ENCODE measurements at places on chromosomes 7 and 10.

DNA sequence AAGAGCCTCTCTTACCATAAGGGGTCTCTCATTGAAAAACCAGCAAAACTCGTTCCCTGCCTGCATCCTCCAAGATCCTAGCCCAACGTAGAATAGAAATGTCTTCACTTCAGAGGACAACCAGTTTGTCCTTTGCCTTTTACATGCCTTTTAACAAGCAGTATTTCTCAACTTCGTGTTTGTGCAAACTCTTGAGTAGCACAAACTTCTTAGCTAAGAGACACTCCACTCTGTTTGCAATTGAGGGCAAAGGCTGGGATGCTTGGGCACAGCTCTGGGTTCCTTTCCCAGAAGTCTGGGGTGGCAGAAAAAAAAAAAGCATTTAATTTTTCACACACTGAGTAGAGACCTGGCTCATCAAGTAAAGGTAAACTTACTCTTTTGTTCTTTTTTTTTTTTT lies 19.5 kb upstream of the KCTD7 start:
- no peak for DNase-seq

DNA sequence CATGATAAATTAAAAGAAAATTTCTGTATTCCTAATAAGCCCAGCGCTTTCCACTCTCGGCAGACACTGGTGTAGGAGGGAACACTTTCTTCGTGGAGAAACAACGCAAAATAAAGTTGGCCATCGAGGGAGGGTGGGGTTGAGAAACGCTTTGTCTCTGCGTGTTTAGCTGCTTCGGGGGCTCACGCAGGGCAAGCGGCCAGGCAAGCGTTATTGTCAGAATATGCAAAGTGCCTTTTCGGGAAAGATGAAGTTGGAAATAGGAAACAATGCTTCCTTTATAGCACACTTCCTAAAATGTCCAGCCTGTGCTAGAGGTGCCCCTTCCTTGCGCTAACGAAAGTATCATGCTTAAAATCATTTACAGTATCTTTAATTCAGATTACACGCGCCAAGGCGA lies 1.9 kb upstream of the EBF3 start:
- DNase-seq = no peak

DNA sequence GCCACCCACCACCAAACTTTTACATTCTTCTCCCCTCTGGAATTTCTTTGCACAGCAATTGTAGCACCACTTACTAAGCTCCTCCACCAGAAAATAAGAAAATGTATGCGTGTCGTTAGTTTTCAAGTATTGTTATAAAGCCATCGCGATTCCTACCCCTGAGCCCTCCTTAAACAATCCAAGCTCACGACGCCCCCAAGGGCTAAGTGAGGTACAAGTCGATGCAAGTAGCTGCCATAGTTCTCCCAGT lies 1.3 kb downstream of the FRAT2 start:
- no peak for DNase-seq

DNA sequence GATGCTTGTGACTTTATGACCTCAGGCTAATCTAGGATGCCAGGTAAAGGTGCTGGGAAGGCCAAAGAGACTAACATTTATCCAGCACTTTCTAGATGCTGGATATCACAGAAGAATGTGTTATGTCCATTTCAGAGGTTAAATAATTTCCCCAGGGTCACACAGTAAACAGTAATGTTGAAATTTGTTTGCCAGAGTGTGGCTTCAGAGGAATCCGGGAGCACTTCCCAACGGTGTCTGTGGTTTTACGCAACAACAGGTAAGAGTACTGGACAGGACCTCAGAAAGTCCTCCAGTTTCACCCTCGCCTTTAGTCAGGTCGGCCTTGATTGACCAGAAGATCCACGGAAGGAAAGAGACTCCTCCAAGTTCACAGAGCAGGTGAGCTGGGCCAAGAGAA lies 1.7 kb downstream of the SHTN1 start:
- DNase-seq = no peak

DNA sequence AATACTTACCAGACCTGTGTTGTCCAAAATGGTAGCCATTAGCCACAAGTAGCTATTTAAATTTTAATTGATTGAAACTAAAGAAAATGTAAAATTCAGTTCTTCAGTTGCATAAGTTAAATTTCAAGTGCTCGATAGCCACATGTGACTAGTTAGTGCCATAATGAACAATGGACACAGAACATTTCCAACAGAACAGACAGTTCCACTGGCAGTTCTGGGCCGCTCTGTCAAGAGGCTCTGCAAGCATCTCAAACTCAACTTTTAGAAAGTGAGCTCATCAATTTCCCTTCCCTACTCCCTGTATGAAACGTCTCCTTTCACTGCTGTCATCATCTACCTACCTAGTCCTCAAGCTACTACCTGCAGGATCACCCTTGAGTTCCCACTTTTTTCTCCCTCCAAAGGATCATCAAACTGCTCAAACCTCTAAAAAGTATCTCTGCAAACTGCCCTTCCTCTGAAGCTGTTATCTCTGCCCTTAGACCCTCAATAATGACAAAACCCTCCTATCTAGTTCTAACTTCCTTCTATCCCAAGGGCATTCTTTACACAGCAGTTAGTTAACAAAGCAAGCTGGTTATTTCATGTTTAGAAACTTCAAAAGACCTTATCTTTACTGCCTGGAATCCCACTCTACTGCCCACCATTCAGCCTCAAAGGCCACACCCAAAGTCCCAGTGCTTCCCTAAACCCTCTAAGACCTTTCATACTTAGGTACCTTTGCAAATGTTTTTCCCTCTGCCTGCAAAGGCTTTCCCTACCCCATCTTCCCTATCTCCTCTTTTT lies 20.6 kb downstream of the SHTN1 start:
- no peak for DNase-seq

- DNase-seq = no peak
Measured at GRCh38 chr10:1093696-1094095, 37.5 kb downstream of the WDR37 start.

DNA sequence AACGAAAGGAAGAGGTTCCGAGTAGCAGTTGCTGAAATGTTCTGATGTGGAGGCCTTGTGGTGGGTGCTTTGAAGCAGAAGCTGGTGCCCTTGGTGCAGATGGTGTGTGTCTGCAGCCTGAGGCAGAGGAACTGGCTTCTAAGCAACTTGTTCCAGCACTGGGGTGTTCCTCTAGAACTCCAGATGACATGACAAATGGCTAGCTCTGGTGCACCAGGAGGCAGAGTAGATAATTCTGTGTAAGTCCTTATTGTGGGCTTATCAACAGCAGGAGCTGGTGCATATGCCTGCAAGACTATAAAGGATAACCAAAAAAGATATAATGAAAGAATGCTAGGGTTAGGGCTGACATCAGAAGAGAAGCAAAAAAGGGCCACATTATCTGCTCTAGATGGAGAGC lies 76.5 kb downstream of the ARL5B start:
- no peak for DNase-seq

DNA sequence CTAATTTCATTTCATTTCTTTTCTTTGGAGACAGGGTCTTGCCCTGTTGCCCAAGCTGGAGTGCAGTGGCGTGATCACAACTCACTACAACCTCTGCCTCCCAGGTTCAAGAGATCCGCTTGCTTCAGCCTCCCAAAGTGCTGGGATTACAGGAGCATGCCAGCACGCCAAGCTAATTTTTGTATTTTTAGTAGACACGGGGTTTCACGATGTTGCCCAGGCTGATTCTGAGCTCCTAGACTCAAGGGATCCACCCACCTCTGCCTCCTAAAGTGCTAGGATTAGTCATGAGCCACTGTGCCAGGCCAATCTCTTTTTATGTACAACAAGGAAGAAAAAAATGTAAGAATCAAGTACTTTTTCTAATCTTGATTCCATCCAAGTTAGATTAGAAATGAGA lies 10.7 kb upstream of the KMT2E start:
- no peak for DNase-seq

DNA sequence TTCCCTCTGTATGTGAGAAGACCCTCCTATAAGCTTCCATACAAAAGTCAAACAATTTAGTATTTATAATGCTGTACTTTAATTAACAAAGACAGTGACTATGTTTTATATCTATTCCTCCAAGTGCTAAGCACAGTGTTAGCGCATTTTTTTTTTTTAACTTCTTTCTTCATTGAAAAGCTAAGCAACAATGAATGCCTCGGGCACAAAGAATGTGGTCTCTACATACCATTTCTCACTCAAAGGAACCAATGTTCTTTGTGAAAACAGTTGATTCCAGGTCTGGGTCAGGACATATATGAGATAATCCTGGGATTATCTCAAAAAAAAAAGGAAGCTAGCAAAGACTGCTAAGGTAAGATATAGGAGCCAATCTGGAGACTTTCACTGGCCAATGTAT lies 26.2 kb upstream of the REEP3 start:
- no peak for DNase-seq

DNA sequence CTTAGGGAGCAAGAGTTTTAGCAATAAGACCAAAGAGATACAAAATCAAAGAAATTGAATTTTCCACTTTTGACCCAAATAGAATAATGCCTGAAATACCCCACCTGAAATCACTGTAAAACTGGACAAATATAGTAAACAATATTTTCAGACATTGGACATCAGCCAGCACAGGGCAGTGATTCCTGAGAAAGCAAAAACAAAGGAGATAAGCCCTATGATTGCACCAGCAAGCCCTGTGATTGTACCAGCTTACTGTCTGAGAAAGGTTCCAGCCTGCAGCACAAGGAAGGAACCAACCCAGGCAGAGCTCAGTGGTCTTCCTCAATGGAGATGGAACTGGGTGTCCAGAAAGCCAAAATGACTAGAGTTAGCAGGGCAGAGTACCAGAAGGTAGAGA lies 10.3 kb downstream of the TMEM106B start:
- no peak for DNase-seq

- DNase-seq = no peak
Measured at GRCh38 chr10:15202639-15203038, 34.1 kb upstream of the NMT2 start.

DNA sequence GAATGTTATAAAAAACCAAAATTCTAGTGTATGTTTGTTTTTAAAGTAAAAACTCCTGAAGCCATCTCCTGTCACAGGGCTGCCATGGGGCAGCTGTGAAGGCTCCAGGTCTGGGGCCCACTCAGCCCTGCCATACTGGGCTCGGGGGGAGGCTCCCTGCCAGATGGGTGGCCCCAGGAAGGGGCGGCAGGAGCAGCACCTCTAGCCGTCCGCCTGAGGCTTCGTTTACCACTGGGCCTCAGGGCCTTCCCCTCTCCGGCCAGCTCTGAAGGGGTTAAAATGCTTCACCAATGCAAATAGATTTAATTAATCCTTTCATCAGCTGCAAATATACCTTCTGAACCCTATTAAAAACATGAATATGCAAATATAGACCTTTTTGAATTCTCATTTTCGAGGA lies 139.0 kb downstream of the ELFN1 start:
- DNase-seq = no peak

DNA sequence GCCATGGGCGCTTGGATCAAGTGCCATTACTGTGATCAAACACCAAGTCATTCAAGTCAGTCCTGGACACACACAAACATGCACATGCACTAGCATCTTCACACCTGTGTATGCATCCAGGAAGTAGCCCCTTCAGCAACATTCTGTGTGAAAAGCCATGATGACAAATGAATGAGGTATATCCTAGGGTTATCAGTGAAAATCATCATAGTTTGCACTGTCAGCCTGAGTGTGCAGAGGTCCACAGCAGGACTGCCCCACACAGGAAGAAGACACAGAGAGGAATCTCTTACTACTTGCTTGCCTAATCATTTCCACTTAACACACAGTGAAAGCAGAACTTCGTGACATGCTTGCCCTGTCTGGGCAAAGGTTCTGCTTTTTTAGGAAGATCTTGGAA lies 184.0 kb upstream of the ADO start:
- no peak for DNase-seq

DNA sequence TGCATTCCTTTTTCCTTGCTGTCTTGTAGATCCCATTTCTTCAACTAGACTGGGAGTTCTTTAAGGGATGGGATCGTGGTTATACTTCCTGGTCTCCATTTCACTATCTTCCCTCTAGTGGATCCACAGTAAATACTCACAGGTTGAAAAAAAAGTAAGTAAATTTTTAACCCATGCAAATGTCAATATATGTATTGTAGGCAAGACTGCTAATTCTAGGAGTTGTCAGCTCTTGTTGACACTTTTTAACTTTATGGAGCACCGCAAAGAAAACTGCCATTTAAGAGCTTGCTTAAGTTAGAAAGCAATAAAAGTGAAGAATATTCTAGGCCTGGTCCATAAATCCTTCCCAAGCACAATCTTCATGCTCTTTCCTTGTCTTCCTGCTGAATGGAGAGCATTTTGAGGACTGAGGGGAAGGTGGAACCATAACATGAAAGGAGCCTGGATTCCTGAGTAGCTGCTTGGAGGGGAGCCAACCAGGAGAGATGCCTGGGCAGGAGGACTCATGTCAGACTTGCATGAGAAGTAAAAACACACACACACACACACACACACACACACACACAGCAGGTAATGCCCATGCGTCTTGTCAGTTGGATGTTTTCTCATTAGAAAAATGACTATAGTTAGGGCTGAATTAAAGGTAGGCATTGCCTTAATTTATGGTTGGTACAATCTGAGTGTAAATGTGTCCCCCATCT lies 32.2 kb downstream of the VWA2 start:
- no peak for DNase-seq

DNA sequence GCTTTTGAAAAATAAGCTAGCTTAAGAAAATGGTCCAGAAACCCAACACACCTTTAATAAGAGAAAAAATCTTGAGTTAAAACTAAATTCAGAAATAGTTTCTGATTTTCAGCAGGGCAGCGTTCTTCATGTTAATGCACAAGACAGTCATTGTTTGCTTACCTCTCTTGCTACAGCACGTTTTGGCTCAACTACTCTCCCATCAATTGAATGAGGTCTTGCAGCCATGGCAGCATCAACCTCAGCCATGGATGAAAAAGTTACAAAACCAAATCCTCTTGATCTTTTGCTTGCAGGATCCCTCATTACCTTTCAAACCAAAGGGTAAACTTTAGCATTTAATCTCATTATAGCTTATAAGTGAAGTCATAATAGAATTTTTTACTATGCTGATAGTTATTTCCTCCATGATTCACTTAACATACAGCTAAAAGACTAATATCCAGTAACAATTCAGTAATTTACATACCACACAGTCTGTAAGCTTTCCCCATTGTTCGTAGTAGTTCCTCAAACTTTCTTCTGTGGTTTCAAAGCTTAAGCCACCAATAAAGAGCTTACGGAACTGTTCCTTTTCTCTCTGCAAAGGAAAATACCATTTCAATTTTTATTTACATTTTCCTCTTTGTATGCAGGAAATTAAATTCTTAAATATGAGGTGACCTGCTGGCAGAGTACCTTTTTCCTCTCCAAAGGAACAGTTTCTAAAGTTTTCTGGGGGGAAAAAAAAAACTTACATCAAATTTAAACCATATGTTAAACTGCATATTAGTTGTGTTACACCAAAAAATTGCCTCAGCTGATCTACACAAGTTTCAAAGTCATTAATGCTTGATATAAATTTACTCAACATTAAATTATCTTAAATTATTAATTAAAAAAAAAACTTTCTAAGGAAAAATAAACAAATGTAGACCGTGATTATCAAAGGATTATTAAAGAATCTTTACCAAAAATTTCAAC lies 3.1 kb downstream of the HNRNPA2B1 start:
- DNase-seq = no peak

GRCh38 chr10:63921908-63922467 lies 400.8 kb downstream of the REEP3 start:
- no peak for DNase-seq
